PC-3 (cell line): ENCODE measurements at places on chromosomes 7 and 10. TPM values are rescaled to one million over a fixed set of nuclear protein-coding genes. Genes with fewer than 3 reads are reported as not detected.

DNA sequence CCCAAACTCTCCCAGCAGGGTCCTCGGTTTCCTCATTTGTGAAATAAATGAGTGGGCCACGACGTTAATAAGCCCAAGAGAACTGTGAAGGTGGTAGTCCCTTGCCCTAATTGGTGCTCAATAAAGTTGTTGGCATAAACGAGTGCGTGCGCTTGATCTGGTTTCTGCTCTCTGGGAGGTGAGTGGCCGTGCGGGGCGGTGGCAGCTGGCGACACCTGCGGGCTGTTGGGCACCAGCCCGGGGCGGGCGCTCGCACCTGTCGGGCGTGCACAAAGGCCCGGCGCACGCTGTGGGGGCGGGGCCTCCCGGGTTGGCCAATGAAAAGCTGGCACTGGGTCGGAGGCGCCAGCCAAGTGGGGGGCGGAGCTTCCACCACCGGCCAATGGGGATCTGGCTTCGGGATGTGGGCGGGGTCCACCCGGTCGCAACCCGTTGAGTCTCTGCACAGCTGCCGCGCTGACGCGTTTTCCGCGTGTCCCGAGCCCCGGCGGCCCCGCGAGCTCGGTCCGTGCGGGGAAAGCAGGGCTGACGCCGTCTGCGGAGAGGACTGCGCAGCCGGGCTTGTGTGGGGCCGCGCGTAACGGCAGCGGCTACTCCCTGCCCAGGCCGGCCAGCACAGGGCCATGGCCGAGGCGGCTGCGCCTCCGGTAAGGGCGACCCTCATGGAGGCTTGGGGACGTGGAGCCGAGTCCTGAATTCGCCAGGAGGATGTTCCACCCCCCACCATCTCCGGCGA is 23.0 kb downstream of the ZNF783 start:
- peak; percentile 92 for DNase-seq

- no peak for DNase-seq
Observed at GRCh38 chr7:151936207-151936606, 20.0 kb upstream of the GALNTL5 start.

GRCh38 chr7:3537210-3537875 is 236.3 kb downstream of the SDK1 start:
- DNase-seq = peak; percentile 4

GRCh38 chr10:78209970-78210369 is 176.3 kb downstream of the RPS24 start:
- DNase-seq = no peak

DNA sequence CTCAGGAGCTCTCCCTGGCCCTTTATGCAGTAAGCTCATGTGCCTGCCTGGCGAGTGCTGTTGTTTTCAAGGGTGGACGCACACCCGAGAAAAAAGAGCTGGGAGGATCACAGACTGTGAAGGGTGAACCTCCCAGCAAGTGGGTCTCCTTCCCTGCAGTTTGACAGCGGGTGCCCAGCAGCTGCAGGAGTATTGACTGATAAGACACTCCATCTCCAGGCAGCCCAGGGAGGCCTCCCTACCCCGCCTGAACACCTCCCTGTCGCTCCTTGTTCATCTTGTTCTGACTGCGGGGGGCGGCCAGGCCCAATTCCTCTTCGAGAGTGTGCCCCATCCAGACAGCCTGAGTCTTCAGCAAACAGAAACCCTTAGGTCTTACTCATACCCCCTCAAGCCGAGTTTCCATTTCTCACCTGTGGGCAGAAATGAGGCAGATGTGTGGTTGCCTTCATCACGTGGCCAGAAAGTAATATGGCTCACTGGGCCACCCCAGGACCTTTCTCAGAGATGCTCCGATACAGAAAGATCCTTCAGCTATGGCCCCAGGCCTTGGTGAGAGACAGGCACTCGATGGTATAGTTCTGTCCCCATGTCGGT is 17.2 kb downstream of the MDH2 start:
- DNase-seq = no peak

- peak; percentile 44 for DNase-seq
Observed at GRCh38 chr7:4830176-4830575, 31.7 kb downstream of the PAPOLB start.

DNA sequence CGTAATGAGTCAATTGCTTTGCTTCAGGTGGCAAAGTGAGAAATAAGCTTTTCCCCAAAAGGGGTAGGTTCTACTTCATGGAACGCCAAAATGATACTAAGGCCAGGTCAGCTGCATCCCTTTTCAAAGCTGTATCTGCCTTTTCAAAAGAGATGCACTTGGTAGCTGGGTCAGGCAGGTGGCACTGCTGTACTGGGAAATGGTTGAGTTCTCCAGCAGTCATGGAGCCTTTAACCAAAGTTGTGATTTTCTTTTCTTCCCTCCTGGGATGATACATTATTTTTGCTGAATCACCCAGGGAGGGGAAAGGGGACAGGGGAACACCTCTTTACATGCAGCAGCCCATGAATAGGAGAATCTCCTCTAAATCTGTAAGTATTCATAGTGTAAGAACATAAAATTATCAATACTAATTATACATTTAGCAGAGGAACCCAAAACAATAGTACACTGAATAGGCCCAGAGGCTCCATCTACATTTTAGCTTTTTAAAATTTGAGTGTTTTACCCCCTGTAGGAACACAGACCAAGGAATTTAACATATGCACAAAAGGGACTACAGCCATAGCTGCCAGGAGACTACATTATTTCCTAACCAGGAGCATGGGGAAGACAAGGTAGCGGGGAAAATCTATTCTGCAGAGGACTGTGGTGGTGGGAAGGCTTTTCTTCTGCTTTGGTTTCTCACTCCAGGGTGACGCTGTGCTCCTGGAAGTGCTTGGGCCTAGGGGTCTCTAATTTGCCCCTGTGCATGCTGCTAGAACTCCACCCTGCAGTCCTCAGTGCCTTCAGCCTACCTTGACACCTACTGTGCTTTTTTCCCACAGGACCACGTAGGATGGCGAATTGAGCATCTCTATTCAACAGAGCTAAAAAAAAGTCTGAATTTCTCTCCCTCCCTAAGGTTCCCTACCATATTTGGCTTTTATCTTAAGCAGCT is 6.4 kb upstream of the GPR22 start:
- DNase-seq = peak; percentile 80

DNA sequence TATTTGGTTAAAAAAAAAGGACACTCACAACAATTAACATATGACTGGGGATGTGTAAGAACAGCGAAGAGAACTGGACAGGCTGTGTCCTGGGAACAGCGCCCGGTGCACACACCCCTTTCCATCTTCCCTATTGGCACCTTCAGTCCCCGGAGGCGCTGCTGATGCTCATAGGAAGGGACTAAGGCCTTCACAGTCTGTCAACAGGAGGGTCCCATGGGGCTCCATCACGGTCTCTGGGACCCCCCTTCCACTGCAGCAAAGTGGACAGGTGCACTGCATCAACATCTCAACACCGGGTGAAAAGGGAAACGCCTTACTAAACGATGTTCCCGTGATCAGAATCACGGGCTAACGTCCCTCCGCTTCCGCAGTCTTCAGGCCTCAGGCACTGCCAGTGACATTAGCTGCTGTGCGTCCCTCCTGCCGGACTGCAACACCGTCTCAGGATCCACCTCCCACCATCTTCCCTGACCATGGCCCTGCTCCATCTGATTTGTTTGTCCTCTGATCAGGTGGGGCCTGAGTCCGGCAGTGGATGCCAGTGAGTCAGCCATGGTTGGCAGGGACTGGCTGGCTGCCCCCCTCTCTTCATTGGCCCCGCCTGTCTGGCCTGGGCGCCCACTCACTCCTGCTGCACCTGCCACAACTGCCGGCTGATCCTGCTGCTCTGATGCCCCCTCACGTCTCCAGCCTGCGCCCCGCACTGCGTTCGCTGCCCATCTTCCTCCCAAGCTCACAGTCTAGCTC is 614.7 kb downstream of the DNAJB6 start:
- DNase-seq = peak; percentile 4

- no peak for DNase-seq
Observed at GRCh38 chr7:136359333-136359903, 382.3 kb upstream of the MTPN start.

The FGL2 gene
- not detected in 2 replicates for total RNA-seq

DNA sequence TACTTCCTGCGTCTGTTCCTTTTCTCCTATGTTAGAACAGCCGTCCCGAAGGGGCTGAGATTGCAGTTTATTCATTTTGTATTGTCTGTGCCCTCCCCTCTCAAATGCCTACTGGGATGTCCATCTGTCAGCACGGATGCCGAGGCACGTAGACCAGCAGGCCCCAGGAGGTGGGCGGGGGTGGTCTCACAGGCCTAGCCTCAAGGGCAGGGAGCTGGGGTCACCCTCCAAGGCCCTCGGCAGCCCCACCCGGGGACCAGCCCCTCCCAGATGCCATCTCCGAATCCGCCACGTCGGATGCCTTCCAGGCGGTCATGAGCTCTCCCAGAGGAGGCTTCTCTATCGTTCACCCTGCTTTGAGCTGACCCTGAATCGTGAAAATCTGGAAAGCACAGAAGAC is 59.7 kb downstream of the ELFN1 start:
- DNase-seq = no peak

DNA sequence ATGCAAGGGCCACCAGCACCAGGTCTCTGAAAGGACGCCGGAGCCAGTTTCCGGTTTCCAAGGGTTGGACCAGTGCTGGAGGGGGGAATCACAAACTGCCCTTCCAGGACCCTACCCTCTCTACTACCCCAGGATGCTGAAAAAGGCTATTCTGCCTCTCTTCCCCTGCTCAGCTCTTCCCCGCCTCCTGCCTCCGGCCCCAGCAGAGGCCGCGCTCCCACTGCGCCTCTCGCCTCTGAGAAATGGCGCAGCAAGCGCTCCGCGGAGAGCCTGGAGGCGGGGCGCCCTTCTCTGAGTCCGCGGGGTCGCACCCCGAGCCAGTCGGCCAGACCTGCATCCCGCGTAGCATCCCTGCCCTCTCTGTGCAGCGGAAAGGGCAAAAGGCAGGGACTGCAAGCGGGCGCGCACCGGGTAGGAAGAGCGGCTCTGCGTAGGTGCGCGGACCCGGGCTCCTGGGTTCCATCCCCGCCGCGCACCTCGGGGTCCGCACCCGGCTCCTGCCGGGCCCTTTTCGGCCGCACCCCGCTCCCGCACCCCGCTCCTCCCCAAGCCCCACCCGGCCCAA is 476 bp upstream of the RET start:
- DNase-seq = no peak

- DNase-seq = no peak
Observed at GRCh38 chr10:131075218-131075770, 236.2 kb downstream of the TCERG1L start.

DNA sequence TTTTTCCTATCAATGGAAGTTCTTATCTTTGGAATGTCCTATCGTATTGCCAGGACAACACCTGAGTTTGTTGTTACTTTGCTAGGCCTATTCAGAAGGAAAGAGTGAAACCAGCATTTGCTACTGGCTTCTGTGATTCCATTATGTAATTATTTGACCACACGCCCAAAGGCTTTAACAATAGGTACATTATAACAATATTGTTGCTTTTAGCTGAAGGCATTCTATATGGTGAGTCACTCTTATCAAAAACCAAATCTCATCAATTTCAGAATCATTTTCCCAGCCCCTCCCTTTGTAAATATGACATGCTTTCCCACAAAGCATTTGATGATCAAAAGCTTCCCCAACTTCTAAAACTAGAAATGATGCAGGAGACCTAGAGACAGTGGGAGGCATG is 294.4 kb upstream of the NEBL start:
- peak; percentile 90 for DNase-seq

- DNase-seq = no peak
Observed at GRCh38 chr7:255721-256361, 34.1 kb upstream of the FOXL3 start.

- DNase-seq = no peak
Observed at GRCh38 chr7:66920256-66920655, 769 bp upstream of the TMEM248 start.

- DNase-seq = no peak
Observed at GRCh38 chr7:159136013-159136412, 8.7 kb downstream of the VIPR2 start.

The DNA2 gene
- total RNA-seq = 29.5 and 38.7 TPM in 2 replicates

GRCh38 chr7:91892099-91892705 is 11.7 kb upstream of the MTERF1 start:
- no peak for DNase-seq

The ACTL6B gene
- not detected in 2 replicates for total RNA-seq

DNA sequence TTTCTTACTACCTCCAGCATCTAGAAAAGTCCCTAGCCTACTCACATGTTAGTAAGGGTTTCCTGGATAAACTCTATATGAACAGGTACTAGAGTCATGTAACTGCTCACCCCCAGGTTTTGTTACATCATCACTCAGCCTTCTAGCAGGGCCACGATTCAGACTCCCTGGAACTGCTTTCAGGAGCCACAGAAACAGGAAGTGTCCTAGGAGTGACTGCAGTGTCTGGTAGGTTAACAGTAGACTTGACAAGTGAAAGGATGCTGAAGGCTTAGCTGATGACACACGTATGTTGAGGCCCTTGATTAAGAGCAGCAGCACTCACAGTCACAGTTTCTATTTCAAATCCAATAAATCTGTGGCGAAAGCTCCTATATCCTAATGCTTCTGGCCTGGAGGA is 101.2 kb downstream of the DNMBP start:
- no peak for DNase-seq

The TAS2R41 gene
- total RNA-seq = not detected in 2 replicates

The CLDN15 gene
- 6.7 and 9.9 TPM in 2 replicates for total RNA-seq

DNA sequence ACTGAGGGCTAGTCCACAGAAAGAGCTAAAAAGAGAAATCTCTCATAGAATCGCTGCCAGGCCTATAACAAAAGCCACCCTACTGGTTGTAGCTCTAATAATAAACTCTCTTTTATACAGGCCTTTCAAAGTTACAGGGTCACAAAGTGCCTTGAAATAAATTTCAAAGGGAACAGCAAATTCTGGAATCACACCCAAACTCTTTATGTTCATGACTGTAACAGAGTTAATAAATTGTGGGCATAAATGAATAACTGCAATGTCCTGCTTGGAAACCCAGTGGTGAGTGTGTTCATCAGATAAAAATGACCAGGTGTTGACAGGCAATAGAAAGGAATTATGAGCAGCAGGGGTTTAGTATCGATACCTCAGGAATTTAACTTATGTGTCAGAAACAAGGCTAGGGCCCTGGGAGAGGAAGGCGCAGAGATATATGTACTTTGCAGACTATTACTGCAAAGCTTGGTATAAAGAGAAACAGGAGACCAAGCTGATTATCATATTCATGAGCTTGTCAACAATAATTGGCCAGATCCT is 9.3 kb downstream of the CDC14C start:
- no peak for DNase-seq

The LRRC18 gene
- not detected in 2 replicates for total RNA-seq

The ADAMTS14 gene
- total RNA-seq = 0.91 and 1.4 TPM in 2 replicates

- no peak for DNase-seq
Observed at GRCh38 chr7:73536479-73536878, 14.4 kb upstream of the BAZ1B start.
